ENCODE measurements at places on chromosomes 5 and 9.

DNA sequence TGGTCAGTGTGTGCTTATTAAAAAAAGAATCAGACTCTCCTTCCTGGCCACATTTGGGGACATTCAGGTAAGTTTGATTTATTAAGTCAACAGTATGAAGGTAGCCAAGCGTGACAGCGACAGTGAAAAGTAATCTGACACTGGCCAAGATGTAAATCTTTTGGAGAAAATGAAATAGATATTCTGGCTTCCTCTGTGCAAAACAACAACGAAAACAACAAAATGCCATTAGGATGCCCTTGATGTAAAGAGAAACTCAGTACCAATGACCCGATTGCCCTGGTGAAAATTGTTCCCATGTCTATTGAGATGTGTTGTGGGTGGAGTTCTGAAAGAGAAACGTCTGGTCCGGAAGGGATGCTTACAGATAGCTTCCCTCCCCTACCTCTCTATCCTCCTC lies 267.8 kb downstream of the MAT2B start:
- no peak for DNase-seq

GRCh38 chr5:54108136-54108535 lies 202.2 kb downstream of the ARL15 start:
- no peak for DNase-seq

GRCh38 chr5:128228521-128228920 lies 145.0 kb downstream of the SLC12A2 start:
- no peak for DNase-seq

GRCh38 chr9:130825351-130825651 lies 9.8 kb upstream of the ABL1 start:
- DNase-seq = no peak

GRCh38 chr9:18393340-18394130 lies 80.4 kb upstream of the ADAMTSL1 start:
- DNase-seq = no peak

DNA sequence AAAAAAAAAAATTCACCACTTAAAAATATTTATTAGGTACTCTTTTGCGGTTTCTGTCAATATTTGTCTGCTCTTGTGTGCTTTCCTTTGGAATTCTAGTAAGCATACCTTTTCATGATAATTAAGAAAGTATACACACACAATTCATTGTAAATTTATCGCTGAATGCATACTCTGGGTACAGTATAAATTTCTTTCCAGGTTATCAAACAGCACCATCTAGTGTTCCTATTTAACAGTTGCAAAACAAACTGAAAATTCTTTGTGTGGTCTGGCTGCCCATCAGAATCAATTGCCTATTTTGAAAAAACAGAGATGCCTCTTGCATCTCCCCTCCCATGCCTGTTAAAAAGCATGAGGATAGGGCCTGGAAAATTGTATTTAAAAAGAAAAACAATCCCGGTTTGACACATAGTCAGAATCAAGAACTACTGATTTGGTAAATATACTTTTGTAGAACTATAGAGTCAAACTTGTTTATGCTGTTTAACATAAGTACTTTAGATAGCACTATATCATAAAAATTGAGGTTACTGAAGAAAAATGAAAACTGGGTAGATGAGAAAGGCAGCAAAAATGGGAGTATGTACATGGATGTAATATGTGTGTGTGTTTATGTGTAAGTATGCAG lies 16.2 kb downstream of the PGGT1B start:
- no peak for DNase-seq

DNA sequence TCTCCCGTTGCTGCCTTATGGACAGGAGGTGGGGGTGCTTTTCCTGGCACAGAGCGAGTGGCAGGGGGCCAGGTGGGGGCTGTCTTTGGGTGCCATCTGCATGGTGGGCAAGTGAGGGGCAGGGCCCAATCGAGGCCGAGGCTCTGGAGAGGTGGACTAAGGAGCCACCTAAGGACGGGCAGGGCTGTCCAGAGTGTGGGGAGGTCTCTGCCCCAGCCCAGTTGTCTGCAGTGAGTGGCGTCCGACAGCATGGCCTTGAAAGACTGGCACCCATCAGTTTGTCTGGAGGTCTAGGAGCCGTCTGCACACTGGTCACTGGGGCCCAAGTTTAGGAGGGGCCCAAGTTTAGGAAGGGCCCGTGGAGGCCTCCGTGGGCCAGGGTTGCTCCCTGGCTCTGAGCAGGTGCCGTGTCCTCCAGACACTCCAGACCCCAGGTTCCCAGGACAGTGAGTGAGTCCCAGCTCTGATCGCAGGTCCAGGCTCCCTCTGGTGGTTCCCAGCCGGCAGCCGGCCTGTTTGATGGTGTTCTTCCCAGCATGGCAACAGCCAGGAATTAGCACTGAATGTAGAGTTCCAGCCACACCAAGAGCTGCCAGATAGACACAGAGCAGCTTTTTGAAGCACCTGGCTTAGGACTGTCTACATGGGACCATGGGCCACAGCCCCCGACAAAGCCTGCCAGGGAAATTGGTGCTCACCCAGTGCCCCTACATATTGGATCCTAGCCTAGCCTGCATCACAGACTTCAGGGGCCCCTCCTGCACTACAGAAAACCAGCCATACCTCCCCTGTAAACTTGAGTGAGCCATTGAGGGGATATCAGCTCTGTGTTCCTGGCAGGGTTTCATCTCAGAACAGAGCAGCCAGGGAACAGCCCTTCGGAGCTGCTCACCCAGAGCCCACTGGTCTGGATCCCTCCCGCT lies 120.9 kb downstream of the WNK2 start:
- DNase-seq = no peak

DNA sequence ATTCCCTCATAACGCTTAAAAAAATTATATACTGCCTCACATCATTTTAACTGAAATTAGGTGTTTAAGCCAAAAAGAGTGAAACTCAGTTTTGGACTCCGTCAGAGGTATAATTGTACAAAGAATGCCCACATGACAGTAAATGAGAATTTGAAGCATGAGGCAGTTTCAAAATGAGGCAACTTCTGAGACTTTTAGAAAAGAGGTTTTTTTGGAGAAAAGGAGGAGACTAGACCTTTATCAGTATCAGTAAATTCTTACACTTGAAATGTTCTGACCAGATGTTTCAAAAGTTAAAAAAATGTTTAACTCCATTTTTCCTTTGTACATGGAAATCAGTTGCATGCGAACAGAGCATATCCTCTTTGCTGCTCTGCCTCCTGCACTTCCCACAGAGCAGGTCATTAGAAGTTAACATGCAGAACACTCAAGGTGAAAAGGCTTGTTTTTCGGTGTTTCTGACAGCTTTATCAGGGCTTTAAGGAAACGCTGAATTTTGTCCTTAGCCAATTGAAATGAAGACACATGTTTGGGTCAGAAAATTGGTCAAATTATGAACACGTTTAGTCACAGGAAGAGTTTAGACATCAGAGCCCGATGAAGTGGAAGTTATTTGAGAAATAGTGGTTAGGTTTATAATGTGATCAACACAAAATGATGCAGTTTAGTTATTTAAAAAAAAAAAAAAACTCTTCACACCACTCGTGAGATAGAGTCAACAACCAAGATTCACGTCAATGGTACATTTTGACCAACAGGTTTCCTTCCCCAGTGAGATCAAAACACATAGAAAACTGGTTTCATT lies 59.5 kb downstream of the PIK3R1 start:
- no peak for DNase-seq

- no peak for DNase-seq
These were observed 507.5 kb downstream of the NR2F1-AS1 start for GRCh38 chr5:93073547-93073946.

DNA sequence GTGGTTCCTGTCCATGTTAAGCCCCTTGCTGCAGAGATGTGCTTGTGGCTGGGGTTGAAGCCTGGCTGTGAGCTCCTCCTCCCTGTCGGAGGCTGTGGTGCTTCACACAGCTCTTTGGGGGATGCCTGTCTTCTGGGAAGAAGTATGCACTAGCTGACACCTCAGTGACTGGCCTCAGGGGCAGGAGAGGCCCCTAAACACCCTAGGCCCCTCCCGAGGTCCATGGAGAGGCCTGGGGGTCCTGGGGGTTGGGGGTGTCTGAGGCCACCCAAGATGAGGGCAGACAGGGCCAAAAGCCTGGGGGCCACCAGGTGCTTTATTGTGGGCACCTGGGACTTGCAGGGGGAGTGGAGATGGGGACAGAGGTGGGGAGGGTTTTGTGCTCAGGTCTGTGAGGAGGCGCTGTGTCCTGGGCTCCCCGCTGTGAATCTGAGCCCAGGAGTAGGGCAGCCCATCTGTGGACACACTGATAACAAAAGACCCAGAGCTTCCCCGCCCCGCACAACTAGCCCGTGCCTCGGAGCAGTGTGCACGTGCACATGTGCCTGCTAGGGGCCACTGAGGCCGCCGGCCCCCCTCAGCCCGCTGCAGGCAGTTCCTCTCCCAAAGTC lies 92.0 kb downstream of the PHF2 start:
- no peak for DNase-seq

DNA sequence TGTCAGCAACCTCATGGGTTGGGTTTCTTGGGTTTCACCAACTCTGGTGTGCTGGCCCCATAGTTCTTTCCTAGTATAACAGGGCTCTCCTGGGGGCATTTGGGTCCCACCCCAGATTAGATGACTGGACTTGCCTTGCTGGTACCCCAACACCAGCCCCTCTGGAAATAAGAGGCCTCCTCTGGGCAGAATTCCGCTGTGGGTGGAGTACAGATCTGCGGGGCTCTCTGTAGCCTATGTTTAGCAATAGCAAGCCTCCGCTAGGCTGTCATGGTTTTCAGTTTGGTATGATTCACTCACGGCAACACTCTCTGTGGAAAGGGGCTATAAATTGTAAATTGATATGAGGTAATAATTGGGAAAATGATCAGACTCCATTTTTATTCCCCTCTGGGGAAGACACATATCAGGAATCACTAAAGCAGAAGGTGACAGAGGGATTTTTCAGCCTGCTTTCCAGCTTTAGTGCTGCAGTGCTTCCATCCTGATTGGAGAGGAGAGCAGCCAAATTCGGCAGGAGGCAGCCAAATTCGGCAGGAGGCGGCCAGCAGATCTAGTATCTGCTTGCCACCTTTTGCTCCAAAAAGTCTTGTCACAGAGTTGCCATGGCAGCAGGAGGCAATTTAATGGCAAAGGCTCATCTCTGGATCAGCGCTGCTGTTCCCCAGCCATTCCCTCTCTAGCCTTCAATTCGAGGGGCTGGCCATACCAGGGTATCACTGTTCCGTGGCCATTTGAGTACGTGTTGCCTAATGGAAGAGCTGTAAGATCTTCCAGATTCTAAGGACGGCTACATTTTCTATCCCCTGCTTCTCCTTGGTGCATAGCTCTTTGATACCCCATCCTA lies 84.6 kb downstream of the SLC44A1 start:
- DNase-seq = no peak

DNA sequence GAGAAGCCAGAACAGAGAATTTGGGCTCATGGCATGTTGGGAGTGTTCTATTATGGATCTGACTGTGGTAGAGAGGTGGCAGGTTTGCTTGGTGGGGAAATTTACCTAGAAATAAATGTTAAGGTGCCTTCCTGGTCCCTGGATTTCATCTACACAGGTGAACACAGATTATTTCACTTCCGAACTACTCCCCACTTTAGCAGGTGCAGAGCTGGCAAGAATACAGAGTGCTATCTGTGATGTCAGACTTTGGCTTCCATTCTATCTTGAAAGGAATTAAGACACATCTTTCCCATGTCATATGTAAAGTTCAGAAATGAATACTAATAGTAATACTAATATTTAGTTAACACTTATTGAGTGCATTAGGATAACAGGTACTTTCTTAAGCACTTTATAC lies 234.0 kb downstream of the KCTD16 start:
- no peak for DNase-seq

- DNase-seq = no peak
These were observed 6.0 kb downstream of the OLFML2A start for GRCh38 chr9:124782661-124783574.

DNA sequence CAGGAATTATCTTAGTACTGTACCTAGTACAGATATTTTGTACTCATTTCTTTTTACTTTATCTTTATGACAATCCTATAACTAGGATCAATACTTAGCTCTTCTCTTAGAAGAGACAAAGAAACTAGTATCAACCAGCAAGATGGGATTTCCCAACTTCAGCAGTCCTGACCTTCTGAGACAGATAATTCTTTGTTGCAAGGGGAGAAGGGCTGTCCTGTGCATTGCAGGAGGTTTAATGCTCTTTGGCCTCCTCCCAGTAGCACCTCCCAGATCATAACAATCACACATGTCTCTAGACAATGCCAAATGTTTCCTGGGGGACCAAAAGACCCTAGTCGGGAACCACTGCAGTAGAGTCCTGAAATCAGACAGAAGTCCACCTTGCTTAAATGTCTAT lies 424.3 kb upstream of the DMAC1 start:
- DNase-seq = no peak

DNA sequence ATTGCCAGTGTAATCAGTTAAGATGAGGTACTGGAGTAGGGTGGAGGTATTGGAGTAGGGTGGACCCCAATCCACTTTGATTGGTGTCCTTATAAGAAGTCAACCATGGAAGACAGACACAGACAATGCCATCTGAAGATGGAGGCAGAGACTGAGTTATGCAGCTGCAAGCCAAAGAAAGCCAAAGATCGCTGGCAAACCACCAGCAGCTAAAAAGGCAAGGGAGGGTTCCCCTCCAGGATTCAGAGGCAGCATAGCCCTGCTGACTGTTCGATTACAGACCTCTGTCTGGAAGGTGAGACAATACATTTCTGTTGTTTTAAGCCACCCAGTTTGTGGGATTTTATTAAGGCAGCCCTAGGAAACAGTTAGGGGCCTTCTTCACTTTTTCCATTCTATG lies 30.5 kb upstream of the CKMT2 start:
- DNase-seq = no peak

DNA sequence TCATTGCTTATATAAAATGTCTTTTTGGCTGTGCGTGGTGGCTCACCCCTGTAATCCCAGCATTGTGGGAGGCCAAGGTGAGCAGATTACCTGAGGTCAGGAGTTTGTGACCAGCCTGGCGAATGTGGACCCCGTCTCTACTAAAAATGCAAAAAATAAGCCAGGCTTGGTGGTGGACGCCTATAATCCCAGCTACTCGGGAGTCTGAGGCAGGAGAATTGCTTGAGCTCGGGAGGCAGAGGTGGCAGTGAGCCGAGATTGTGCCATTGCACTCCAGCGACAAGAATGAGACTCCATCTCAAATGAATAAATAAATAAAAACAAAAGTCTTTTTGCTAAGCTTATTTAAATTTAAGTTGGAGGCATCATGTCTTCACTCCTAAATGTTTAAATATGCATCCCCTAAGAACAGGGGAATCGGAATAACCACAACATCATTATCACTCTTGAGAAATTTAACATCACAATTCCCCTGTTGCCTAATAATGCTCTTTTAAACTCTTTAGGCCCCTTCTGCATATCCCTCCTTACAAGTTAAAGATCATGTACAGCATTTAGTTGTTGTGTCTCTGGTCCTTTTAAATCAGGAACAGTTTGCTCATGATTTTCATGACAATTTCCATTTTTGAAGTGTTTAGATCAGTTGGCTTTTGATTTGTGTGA lies 72.8 kb downstream of the ERBIN start:
- no peak for DNase-seq

DNA sequence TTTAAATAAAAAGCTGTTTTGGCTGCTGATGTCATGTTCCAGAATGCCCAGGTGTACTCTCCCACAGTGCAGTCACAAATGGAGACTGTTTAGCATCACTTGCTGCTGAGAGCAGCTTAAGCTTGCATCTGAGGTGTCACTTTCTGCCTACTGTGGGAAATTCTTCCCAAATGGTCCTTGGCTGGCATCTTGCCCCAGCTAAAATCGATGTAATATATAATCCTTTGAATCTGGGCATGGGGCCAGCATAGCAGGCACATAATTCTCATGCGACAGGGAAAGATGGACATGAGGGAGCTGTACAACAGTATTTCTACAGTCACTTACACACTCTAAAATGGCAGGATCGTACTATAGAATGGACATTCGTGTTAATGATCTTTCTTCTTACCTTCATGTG lies 144.3 kb downstream of the MACIR start:
- no peak for DNase-seq

All from stimulated activated CD4-positive, alpha-beta T cell treated with anti-CD3 and anti-CD28 coated beads, Interleukin-4, amount 100 ng/mL, for 1 hour (primary cell).